ENCODE measurements at places on chromosomes 6 and 20.

DNA sequence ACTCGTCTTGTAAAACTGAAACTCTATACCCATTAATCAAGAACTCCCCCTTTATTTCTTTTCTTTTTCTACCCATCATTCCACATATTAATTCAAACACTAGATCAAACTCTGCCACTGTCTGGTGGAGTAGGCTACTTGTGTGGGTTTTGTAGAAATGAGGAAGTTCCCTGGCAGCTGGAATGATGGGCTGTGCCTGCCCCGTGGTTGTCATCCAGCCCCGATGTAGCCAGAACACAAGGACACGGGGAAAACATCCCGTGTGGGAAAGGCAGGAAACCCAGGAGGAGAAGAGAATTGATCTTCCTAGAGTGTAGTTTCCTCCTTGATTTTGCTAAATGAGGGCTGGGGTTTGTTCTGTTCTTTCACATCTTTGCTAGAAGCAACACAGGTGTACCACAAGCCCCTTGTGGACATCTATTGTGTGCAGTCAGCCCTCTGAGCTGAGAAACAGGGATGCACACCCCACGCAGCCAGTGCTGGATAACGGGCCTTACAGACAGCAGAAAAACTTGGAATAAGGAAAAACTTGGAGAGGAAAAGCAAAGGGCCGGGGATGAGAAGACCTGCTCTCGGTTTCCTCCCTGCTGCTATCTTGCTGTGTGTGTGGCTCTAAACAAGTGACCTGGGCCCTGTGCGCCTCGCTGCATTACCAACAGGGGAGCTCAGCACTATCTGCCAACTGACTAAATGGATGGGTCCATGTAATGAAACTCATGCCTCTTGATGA, 88.0 kb downstream of the SCML4 start:
- DNase-seq = peak; percentile 41

- no peak for DNase-seq
Observed at GRCh38 chr20:51437182-51437924, 105.2 kb downstream of the NFATC2 start.

DNA sequence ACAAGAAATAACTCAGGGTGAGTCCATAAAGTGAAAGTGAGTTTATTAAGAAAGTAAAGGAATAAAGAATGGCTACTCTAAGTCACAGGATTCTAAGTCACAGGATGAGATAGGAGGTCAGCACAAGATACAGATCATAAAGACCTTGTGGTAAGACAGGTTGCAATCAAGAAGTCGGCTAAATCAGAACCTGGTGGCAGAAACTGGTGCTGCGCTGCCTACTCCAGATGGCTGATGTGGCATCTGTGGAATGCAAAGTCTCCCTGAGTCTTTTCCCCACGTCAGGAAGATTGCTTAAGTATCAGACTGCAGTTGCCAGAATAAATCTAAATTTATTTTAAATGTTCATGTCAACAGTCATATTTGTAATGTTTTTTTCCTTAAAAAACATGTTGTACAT, 10.7 kb upstream of the KCNK15 start:
- no peak for DNase-seq

DNA sequence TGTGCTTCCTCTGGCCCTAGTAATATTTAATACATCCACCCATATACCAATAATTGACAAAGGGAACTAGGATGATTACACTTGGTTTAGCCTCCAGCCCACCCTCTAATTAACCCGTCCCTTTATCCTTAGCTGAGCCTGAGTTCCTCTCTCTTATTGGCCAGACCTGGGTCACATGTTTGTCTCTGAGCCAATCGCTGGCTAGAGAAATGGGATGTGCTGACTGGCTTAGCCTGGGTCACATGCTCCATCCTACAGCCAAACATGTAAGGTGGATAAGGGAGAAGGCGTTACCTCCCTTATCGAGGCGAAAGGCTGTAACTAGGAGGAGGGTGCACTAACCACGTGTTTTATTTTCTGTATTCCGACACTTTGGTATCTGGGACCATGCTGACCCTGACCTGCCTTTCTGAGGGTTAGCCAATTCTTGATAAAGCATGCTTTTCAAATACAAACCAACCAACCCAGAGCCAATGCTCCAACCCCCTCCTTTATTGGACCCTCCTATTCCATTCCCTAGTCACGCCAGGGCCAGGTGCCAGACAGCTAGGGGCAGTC, 262.7 kb downstream of the PREX1 start:
- no peak for DNase-seq

- no peak for DNase-seq
Observed at GRCh38 chr20:2519115-2519809, 10.5 kb upstream of the ZNF343 start.

- DNase-seq = peak; percentile 71
Observed at GRCh38 chr20:23061734-23062561, 12.5 kb upstream of the THBD start.

GRCh38 chr6:163435023-163435422, 20.5 kb downstream of the QKI start:
- DNase-seq = no peak

- DNase-seq = no peak
Observed at GRCh38 chr20:63829945-63830835, 874 bp downstream of the ZBTB46 start.

- DNase-seq = no peak
Observed at GRCh38 chr6:11536795-11537194, 754 bp upstream of the TMEM170B start.

- peak; percentile 57 for DNase-seq
Observed at GRCh38 chr6:129606664-129607063, 103.3 kb downstream of the ARHGAP18 start.

DNA sequence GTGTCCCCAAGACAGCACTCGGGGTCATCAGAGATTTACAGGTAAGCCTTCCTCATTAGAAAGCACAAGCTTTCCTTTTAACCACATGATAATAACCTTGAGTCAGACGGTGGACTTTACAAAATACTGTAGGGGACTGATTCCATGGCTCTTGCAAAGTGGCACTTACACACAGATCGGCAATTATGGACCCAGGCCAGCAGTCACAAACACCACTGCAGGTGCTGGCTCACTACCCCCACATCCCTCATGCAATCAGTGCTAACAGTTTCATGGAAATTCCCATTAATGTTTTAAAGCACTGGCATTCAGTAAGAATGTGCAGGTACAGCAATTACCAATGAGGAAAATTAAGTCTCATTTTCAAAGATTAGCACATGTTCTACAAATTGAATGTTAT, 516.5 kb downstream of the PRKN start:
- no peak for DNase-seq

DNA sequence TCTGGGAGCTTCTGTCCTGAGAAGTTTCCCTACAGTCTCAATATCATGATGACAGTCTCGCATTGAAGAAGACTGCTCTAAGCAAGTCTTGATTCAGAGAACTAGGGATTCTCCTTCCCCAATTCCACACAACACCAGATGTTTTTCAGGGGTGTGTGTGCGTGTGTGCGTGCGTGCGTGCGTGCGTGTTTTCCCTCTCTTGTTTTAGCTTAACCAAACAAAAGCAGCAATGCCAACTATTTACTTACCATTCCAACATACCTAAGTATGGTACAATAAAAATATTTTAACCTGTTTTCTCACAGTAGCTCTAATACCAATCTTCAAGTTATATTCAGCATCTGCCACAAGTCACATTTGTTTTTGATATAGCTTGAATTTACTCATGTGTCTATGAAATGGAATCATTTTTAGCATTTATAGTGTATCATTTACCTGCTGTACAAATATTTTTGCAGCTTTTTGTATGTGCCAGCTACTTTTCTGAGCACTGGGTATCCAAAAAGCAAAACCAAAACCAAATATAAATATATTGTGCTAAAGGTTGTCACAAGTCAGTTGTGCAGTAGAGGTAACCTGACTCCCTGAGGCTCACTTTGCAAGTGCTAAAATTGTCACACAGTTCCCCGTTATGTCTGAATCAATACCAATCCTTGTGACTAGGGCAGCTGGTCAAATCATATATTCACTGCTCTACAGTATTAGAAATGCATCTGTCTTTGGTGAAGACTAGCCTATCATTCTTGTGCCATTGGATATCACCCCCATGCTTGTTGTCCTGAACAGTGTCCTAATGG, 21.7 kb upstream of the MYLIP start:
- no peak for DNase-seq

DNA sequence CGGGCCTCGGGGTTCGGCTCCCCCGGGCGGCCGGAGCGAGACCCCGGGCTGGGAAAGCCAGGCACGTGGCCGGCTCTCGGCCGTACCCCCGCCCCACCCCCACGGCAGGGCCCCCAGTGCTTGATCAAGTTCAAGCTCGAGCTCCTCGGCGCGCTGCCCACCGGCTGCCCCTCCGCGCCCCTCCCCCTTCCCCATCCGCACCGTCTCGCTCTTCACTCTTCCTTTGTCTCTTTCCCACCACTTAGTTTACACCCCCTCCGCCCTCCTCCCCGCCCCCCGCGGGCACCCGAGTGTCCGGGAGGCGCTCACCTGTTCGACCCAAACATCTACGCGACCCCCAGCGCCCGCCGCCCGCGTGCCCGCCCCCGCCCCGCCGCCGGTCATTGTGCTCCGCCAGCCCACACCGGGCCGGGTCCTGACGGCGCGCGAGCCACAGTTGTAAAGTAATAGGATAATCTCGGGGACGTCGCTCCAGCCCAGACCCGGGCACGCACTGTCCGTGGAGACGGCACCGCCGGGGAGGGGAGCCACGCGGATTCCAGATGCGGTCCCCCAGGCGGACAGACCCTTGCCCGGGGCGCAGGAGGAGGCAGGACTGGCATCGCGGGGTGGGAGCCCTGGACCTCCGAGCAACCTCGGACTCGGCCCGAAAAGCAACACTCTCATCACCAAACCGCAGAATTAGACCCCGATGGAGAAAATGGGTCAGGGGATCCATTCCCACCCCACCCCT, 100.7 kb downstream of the NOL4L start:
- DNase-seq = no peak

- no peak for DNase-seq
Observed at GRCh38 chr6:96704713-96705112, 132.6 kb downstream of the GPR63 start.

DNA sequence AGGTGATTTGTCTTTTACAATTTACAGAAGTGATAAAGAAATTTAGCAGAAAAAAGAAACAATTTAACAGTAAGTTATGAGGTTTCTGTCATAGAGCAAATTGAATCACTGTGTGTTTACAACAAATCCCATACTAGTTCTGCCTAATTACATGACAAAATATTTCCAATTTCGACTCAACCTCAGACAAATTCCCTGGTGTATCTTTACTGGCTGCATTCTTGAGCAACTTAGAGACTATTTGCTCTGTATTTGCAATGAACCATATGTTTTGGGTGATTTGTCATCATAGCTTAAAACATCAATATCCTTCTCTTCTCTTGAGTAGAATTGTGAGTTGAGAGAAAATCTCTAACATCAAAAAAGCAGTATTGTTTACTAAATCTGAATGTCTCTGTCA, 128.7 kb downstream of the SIM1 start:
- no peak for DNase-seq

- no peak for DNase-seq
Observed at GRCh38 chr6:163634211-163635171, 220.0 kb downstream of the QKI start.

DNA sequence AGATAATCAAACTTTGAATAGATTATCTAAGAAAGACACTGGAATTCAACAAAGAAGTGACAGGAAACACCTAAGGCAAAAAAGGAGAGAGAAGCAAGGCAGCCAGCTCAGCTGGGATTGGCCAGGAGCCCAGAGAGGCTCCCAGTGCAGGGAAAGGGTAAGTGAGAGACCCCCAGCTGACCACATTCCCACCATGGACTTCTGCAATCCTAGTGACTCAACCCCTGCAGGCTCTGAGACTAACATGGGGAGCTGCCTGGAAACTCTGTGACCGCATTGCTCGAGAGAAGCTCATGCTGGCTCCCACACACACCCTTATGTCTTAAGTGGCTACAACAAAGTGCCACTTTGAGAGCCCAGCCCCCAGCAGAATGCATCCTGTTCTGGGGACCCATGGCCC, 215.1 kb downstream of the PACRG start:
- no peak for DNase-seq

GRCh38 chr6:41093729-41094128, 21.0 kb downstream of the NFYA start:
- DNase-seq = no peak

DNA sequence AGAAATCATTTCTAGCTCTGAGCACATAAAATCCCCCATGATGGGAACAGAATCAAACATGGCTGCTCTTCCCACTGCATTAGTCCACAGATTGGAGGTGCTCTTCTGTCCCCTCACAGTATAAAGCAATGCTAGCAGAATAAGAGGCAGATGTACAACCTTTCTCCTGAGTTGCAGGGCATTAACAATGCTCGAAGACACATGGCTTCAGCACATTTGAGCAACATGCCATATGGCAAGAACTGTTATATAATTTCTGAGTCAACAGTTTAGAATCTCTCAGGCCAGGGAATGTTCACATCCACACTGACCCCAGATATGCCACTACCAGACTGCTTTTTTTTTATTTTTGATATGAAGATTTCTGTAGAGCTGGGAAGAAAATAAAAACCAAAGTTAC, 119.6 kb downstream of the KIF13A start:
- DNase-seq = no peak

DNA sequence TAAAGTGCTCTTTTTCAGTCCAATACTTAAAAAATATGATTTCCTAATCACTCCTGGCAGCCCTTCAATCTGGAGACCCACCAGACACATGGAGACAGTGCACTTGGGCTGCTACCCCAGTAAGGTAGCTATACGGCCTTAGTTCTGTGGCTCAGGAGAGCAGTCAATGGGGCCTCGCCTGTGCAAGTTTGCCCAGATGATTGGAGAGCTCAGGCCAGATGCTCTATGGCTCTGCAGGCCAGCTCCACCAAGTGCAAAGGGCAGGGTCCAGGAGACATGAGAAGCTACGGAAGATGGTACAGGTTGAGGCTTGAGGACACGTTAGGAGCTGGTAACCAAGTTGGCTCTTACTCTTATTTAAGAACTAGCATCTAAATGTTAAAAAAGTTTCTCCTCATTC, 30.7 kb downstream of the STK38 start:
- DNase-seq = no peak

GRCh38 chr6:97978855-97979271, 695.8 kb upstream of the MMS22L start:
- no peak for DNase-seq

DNA sequence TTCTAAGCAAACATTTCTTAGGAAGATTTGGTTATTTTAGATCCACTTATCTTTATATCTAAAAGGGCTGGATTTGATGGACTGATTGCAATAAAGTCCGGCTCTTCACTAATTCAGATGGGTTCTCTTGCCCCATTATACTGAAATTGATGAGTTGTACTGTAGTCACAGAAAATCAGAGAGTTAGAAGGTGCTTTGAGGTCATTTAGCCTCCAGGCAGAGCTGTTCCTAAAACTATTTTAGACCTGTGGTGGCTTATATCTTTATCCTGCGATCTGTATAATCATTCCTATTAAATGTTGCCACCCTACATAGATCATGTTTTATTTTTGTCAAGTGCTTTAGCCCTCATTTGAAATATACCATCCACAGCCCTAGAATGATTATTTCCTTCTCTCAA, 61.3 kb upstream of the ATXN1 start:
- no peak for DNase-seq
